CD4-positive, alpha-beta T cell treated with Interleukin-15 for 4 hours (primary cell): ENCODE measurements at places on chromosomes 2 and 18.
A peak's percentile ranks its signal among the peaks of the same experiment; 100 is the strongest.

DNA sequence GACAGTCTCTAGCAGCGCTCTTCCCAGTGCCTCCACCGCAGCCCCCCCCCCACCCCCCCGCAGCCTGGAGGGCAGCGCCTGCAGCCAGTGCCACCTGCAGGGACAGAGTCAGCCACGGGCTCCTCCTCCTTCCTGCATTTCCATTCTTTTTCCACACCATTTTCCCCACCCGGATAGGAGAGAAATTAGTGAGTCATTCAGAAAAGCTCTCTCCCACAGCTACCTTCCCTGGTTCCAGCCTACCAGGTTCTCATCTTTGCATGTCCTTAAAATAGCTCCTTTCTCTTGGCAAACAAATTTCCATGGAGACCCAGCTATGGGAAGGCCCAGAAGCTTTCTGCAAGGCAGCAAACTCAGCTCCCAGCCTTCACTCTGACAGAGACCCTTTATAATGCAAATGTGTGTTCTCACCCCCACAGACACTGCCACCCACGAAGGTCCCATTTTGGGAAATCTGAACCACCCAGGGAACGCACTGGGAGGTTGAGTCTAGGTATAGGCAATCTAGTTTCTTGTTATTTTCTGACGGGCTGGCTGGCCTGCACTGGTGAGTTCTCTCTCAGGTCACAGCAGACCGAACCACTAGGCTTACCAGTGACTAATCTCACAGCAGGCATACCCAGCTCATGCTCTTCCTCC lies 41.8 kb upstream of the ATG16L1 start:
- DNase-seq: no peak

DNA sequence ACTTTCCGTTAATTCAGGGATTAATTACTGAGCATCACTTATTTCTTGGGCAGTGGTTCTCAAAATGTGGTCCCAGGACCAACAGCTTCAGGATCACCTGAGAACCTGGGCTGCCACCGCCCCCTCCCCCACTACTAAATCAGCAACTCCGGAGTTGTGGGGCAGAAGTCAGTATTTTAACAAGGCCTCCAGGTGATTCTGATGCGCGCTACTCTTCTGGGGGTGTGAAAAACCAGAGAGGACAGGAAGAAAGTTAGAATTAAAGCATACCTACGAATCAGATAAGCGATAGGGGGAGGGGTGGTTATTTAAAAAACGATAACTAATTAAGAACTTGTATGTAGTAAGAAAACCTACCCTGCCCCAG lies 319 bp downstream of the ZSCAN30 start:
- no peak for DNase-seq

DNA sequence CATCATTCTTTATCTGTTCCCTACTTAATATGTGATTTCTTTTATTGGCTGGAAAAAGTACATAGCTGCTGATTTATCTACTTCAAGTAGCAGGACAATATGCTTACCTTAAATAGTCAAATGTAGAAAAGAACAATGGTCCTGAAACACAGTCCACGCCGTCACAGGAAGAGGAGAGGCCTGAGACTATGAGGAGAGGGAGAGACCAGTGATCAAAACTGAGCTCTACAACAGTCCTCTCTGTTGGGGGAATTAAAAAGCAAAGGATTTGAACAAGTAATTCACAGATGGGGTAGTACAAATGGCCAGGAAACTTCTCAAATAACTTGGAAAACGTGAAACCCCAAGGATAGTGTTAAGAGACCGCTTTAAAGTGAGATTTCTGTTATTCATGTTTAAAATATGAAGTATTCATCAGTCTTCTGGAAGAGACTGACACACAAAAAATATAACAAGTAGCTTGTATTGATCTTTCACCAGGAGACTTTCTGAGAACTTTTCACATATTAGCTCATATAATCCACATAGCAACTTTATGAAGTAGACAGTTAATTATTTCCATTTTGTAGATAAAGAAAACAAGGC lies 20.2 kb downstream of the SCYGR8 start:
- DNase-seq: no peak

GRCh38 chr18:59837586-59837985 lies 62.2 kb upstream of the PMAIP1 start:
- DNase-seq: peak; percentile 77

DNA sequence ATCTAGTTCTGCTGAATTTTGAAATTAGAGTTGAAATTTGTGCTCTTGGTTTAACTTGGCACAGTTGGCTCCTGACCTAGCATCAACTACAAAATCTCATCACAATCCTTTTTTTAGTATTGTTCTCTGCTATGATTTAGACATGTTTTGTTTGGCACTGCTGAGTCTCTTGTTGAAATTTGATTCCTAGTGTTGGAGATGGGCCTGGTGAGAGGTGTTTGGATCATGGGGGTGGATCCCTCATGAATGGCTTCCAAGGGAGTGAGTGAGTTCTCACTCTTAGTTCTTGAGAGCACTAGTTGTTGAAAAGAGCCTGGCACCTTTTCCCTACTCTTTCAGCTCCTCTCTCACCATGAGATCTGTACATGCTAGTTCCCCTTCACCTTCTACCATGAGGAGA lies 605.6 kb upstream of the SLC39A10 start:
- DNase-seq: no peak

- no peak for DNase-seq
Measured at GRCh38 chr2:193240752-193241151, 1046.0 kb upstream of the TMEFF2 start.

DNA sequence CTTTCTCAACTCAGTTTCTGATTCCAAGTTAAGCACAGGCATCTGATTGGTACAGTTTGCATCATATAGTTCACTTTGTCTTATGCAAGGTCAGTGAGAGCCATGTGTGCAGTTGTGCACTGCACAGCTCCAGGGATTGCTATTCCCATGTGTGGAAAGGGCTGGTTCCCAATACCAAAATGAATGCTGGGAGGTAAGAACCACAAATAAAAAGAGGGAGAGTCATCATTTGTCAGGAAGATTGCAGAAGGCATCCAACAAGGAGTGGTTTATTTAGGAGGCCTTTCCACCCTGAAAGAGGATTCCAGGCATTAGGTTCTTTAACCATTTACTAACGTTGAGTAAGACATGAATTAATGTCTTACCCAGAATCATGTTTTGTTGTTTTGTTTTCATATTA lies 141.2 kb upstream of the ST6GAL2 start:
- DNase-seq: no peak

GRCh38 chr2:26312471-26312870 lies 33.5 kb upstream of the SELENOI start:
- DNase-seq: no peak

- no peak for DNase-seq
Measured at GRCh38 chr18:65298422-65298821, 452.4 kb upstream of the CDH7 start.

DNA sequence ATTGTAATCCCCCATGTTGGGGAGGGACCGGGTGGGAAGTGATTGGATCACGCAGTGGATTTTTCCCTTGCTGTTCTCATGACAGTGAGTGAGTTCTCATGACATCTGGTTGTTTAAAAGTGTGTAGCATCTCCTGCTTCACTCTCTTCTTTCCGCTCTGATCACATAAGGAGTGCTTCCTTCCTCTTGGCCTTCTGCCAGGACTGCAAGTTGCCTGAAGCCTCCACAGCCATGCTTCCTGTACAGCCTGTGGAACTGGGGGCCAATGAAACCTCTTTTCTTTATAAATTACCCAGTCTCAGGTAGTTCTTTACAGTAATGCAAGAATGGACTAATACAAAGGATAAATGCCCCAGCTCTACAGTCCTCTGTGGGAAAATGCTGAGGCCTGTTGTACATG lies 437.5 kb upstream of the NXPH2 start:
- DNase-seq: no peak

DNA sequence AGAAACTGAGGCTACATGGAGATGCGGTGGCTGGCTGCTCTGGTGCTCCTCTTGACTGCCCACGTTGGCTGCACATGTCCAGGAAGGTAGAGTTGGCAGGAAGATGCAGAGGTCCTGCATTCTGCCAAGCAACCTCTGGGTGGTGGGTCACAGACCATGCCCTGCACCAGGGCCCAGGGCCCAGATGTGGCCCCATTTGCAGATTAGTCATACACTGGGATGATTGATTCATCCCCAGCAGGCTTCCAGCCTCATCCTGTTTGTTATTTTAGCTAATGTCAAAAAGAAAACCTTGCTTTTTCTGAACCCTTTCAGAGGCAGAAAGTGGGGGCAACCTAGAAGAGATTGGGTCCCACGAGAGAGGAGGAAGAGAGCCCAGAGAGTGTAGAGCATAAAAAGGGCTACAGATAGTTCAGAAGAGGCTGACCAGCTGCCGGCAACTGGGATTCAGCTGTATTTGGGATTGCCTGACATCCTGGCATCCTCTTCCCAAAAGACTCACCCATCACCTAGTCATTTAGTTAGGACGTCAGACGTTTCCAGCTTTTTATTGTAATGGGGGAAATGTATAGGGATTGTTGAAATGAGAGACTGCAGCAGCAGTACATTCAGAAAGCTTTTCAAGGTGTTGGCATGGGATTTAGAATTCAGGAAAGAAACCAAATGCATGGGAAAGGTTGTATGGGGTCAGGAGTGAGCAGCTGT lies 101.9 kb downstream of the CTIF start:
- no peak for DNase-seq

- DNase-seq: no peak
Measured at GRCh38 chr2:201971531-201972228, 62.0 kb upstream of the FZD7 start.

DNA sequence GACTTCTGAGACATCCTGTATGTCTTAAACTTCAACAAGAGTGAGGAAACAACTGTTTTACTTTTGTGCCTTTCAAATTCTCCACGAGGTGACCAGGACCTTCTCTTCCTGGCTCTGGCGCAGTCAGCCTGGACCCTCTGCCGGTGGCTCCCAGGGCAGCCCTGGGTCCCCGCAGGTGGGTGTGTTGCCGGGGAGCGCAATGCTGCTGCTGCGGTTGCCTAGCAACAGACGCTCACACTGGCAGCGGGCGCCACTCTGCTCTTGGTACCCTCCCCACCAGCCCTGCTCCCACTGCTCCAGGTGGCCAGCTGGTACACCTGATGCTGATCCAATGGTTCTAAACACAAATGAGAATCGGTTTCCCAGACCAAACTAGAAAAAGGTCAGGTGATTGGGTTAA lies 58.7 kb downstream of the GNAL start:
- DNase-seq: no peak

DNA sequence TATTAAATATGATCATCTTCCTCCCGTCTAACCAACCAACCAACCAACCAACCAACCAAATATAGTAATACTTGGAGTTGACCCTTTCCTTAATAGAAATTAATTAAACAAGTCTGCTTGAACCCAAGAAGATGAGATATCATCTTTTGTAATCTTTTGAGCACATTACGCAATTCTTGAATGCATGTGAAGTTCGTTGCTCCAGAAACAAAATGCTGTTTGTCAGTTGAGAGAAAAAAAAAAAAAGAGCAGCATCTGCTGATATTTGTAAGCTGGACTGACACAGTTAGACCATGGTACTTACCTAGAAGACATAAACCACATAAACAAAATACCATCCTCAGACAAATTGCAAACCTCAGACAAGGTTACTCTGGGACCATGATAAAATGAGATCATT lies 9.2 kb upstream of the SERPINB2 start:
- DNase-seq: no peak

GRCh38 chr2:55452879-55453278 lies 33.2 kb upstream of the CCDC88A start:
- no peak for DNase-seq

DNA sequence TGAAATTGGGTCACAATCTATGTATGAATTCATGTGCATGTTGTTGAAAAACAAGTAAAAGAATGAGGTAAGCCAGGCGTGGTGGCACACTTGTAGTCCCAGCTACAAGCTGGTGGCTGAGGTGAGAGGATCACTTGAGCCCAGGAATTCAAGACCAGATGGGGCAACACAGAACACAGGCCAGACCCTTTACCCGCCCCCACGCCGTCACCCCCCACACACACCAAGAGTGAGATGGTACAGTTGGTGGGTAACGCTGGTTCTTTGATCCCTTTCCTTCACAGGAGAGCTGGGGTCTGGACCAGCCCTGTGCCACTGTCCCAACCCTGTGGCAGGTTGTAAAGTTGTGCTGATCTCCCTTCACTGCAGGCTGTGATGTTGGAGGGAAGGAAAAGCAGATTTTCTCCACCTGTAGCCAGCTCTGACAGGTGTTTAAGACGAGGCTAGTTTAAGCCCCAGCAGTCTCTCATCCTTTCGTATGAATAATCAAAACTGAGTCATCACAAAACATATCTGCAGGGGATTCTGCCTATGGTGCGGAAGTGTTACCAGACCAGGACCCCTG lies 13.6 kb downstream of the B3GNT2 start:
- no peak for DNase-seq

DNA sequence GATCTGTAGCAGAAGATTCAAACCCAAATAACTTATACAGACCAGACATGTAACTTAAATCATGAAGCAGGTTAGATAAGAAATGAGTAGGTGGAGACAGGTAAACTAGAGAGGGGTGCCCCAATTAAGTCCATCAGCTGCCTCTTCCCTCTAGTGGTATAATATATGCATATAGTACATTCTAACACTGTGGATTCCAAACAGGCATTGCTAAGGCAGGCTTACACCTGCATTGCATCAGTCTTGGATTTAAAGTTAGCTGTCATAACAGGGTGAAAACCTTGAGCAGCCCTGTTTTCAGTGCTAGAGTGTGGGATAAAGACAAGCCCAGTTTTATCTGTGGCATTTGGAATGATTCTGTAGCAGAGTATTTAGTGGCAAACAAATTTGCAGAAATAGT lies 63.4 kb downstream of the NYAP2 start:
- no peak for DNase-seq

GRCh38 chr18:25876330-25876948 lies 214.0 kb downstream of the SS18 start:
- no peak for DNase-seq

DNA sequence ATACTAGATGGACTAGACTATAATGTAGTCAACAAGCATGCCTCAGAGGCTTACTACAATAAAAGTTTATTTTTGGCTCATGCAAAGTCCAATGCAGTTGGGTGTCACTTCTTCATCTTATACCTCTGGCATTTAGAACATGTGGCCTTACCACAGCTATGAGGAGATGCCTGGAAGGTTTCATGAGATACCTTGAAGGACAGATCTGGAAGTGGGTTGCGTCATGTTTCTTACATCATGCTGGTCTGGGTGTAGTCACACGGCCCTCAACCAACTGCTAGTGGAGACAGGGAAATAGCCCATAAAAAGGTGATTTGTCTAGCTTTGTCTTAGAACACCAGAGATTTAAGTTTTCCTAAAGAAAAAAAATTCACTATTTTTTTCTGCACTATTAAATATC lies 91.7 kb upstream of the MMADHC start:
- no peak for DNase-seq

GRCh38 chr2:150781142-150781541 lies 293.7 kb upstream of the RND3 start:
- no peak for DNase-seq

- DNase-seq: no peak
Measured at GRCh38 chr2:218310853-218311540, 18.7 kb upstream of the TMBIM1 start.

DNA sequence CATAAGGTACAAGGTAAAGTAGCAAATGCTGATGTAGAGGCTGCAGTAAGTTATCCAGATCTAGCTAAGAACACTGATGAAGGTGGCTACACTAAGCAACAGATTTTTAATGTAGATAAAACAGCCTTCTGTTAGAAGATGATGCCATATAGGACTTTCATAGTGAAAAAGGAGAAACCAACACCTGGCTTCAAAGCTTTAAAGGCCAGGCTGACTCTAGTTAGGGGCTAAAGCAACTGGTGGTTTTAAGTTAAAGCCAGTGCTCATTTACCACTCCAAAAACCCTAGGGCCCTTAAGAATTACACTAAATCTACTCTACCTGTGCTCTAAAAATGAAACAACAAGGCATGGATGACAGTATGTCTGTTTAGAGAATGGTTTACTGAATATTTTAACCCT lies 131.0 kb downstream of the DNAH6 start:
- no peak for DNase-seq
